ENCODE measurements at places on chromosomes 2 and 18.
A peak's percentile ranks its signal among the peaks of the same experiment; 100 is the strongest.

DNA sequence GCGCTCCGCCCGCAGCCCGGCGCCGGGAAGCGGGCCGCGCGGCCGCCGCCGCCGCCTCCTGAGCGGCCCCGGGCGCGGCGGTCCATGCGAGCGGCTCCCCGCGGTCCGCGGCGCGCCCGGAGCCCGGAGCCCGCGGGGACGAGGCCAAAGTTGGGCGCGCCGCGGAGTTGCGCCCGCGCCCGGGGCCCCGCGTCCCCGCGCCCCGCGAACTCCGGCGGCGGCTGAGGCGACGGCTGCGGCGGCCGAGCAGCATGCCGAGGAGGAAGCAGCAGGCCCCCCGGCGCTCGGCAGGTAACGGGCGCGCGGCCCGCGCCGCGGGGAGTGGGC lies 992 bp downstream of the TSHZ1 start:
- DNase-seq, result no peak

GRCh38 chr2:228180181-228181097 lies 1.0 kb downstream of the SPHKAP start:
- no peak for DNase-seq

DNA sequence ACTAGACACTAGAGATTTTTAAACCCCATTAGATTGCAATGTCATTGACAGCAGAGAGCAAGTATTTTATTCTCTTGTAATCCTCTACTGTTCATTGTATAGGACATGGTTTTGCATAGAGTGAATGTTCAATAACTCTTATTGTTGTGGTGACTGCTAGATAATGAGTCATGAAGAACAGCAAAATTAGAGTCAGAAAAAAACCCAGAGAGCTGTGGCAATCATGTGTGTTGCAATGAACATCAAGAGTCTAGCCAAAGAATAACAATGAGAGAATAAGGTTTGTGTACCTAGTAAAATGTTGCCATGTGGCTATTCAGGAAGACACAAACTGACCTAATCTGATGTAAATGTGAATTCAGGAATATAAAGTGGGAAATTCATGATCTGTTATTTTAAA lies 684.0 kb downstream of the DSC3 start:
- DNase-seq, result no peak

DNA sequence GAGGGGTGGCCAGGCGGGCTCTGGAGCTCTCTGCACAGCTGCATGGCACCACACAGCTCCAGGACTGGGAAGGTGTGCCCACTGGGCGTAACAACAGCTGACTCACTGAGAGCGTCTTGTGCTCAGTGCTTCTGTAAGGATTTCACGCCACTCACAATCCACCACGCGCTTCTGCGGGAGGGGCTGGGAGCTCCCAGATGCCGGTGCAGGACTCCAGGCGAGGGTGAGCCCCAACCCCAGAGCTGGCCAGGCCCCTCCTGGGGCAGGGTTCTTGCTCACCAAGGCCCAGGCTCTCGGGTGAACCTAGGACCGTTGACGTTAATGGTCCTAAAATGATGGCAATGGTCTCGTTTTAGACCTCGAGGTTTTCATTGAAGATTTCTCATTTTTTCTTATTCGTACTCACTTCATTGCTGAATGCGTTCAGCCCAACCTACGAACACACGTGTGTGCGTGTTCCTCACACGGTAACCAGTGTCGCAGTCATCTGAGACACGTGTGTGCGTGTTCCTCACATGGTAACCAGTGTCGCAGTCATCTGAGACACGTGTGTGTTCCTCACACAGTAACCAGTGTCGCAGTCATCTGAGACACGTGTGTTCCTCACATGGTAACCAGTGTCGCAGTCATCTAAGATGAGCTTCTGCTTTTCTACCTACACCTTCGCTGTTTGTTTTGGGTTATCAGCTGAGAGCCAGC lies 38.4 kb upstream of the ZNF236 start:
- no peak for DNase-seq

GRCh38 chr2:15313657-15314056 lies 247.5 kb downstream of the NBAS start:
- no peak for DNase-seq

DNA sequence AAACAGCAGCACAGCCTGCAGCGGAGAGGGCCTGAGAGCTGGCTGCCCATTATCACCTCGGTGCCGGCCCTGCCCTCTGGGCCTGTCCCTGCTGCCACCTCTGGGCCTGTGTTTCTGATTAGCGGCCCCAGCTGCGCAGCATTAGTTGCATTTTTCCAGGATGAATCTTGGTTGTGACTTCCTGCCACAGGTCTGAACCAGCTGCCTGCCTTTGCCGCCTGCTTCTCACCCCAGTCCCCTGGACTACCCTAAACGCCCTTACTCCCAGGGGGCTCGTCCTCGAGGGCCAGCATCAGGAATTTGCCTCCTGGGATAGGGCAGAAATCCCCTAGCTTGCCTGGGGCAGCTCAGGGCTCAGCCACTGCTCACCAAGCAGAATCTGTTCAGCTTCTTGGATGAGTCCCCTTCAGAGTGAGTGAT lies 342.8 kb downstream of the DYSF start:
- no peak for DNase-seq

GRCh38 chr2:140804700-140805260 lies 1326.0 kb downstream of the LRP1B start:
- DNase-seq, result no peak

DNA sequence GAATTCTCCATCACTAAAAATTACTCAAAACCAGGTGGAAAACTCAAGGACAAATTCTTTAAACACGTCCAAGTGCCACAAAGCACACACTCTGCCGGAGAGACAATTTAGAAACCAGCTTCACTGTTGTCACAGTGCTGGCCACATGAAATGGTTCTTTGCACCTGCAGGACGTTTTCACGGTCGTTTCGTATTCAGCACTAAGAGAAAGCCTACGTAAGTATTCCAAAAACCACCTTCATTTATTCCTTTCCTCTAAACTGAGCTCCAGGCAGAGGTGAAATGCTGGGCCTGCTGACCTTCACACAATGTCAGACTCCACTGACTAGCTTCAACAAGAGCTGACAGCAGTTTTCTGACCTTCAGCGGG lies 680 bp downstream of the ATP5F1A start:
- DNase-seq, result peak; percentile 2

DNA sequence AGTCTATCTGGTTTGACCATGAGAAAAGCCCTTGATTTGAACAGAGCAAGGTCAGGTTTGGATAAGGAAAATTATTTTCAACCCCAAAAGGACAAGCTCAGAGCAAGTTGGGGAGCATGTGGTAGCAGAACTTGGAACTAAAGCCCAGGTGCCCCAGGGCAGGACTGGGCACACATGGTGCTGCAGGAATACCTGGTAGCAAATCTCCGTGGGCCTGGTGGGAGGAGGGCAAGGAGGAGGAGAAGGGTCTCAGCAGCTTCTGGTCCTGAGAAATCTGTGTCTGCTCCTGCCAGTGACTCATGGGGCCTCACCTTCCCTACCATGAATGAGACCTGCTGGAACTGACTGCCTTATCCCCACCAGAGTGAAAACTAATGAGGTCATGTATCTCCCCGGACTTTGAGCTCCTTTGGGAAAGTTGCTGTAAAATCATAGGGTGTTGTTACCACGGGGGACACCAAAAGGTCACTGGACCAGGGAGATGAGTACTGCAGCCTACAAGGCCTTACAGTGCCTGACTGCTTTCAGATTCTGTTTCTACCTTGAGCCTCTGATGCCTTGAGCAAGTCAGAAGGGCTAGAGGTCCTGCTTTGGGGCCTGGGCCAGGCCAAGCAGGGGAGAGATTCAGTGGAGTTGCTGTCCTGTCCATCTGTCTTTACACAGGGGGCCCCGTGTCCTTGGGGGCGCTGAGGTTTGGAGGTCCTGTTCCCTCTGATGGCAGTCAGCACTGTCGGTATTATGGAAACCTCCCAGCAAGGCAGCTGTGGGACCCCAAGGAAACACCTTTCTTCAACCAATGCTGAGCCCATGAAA lies 304.0 kb downstream of the MYCN start:
- no peak for DNase-seq

- no peak for DNase-seq
These were observed 24.8 kb downstream of the CCT7 start for GRCh38 chr2:73258913-73259215.

DNA sequence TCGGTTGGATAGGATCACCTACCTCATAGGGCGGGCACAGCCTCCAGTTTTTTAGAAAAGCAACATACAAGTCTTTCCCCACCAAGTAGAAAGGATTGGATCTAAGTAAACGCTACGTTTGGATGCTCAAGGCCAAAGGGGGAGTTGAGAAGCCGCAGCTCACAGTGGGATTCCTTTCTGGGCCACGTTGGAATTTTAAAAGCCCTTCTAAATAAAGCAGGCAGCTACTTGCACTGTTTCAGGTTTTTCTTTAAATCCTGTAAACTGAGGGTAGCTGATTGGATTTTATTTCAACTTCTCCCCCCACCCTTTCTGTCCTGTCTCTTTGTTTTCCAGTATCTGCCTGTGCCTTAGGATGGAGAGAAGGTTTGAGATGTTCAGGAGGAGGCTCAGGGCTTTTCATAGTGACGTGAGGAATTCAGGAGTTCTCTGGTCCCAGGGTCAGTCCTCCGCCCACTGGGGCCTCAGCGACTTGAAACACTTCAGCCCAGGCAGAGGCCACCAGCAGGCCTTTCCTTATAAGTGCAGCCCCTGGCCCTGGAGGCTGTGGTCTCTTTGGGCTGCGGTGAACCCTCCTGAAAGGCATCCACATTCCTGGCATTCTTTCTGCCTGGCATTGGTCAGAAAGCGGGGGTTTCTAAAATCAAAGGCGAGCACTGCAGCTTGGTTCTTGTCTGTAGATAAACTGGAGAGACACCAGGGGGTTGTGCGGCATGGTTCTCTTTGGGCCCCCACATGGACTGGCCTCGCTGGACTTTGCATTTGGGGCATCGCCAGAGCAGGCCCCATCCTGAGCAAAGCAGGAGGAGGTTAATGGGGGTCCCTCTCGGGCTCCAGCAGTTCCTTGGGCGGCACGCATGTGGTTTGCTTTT lies 44.5 kb downstream of the SH3BP4 start:
- no peak for DNase-seq

DNA sequence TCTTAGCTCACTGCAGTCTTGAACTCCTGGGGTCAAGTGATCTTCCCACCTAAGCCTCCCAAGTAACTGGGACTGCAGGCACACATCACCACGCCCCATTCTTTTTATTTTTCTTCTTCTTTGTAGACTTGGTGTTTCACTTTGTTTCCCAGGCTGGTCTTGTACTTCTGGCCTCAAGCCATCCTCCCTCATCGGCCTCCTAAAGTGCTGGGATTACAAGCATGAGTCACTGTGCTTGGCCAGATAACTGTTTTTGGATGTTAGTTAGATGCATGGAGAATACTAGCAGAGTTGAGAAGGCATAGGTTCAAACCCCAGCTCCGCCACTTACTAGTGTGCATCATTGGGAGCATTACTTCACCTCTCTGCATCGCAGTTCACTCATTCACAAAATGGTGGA lies 88.3 kb downstream of the TXNL1 start:
- no peak for DNase-seq

- DNase-seq, result no peak
These were observed 600.8 kb downstream of the CPS1 start for GRCh38 chr2:211157211-211157610.

DNA sequence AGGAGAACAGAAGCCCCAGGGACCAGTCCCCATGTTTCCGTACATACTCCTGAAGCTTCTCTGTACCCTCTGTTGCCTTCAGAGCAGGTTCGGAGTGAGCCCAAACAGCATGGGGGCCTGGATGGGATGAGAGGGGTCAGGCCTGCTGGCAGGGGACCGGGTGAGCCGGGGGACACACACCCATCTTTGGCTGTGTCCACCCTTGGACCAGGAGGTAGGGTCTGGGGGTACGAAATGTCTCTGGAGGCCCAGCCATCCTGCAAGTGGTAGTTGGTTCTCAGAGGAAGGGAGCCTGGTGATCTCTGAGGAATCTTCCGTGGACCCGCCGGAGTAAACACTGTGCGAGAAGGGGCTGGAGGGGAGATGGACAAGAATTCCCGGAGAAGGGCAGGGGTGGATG lies 15.3 kb downstream of the FBLN7 start:
- no peak for DNase-seq

- DNase-seq, result no peak
These were observed 66.7 kb downstream of the SKA1 start for GRCh38 chr18:50441501-50441900.

DNA sequence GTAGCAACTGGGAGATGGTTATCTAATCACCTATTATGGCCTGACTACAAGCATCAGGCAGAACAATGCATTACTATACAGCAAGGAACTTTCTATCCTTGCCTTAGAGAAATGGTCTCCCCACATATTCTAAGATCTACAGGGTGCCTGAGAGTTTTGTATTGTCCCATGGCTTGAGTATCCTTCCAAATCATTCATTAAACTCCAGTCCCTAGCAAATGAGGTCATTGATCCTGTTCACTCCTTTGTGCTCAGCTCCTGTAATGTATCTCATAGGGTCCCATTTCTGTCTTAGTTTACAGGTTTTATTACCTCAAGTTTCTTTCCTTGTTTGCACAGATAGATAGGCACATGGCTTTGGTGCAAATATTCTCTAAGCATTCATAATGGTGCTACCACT lies 9.0 kb downstream of the HNMT start:
- no peak for DNase-seq

DNA sequence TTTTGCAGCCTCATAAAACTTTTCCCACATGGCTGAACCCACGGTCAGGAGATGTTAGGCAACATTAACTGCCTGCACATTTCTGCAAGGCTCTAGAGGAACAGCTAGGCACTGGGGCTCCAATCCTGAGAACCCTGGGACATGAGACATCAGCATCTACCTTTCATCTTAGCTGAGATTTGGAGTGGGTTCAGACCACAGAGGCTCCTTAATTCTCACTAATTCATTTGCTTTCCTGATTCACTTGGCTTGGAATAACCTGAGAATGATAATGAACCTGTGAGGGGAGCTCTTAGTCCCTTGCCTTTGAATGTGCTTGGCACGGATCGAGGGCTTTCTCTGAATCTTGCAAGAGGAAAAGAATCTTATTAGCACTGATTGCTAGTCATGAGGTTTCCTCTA lies 266.2 kb downstream of the FIGN start:
- no peak for DNase-seq

GRCh38 chr18:25019931-25020330 lies 332.0 kb downstream of the ZNF521 start:
- no peak for DNase-seq

DNA sequence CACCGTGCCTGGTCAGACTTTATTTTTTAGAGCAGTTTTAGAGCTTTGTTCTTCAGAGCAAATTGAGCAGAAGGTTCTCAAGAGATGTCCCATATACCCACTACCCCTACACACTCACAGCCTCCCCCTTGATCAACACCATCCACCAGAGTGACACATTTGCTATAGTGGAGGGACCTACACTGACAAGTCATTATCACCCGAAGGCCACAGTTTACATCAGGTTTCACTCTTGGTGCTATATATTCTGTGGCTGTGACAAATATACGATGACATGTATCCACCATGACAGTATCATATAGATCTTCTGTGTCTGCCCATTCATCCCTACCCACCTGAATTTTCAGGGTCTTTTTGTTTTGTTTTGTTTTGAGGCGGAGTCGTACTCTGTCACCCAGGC lies 15.4 kb upstream of the ATP6V1C2 start:
- no peak for DNase-seq

- DNase-seq, result no peak
These were observed 64.4 kb downstream of the GREB1 start for GRCh38 chr2:11598228-11598731.

GRCh38 chr2:202005272-202005887 lies 28.3 kb upstream of the FZD7 start:
- no peak for DNase-seq

Measured in stimulated activated CD8-positive, alpha-beta memory T cell treated with anti-CD3 and anti-CD28 coated beads, Interleukin-7, amount 100 ng/mL, for 4 hours (primary cell).